ENCODE measurements at places on chromosomes 6 and 20. TPM values are rescaled to one million over a fixed set of nuclear protein-coding genes. Genes with fewer than 3 reads are reported as not detected.

MCCD1 gene
- not detected for total RNA-seq

BTN3A1 gene
- 32.1 TPM for total RNA-seq

MYCT1 gene
- 6.8 TPM for total RNA-seq

TUBB2B gene
- 24.5 TPM for total RNA-seq

LKAAEAR1 gene
- not detected for total RNA-seq

NR2E1 gene
- total RNA-seq, result not detected

LBP gene
- 0.55 TPM for total RNA-seq

PERP gene
- total RNA-seq, result 99.6 TPM

DNA sequence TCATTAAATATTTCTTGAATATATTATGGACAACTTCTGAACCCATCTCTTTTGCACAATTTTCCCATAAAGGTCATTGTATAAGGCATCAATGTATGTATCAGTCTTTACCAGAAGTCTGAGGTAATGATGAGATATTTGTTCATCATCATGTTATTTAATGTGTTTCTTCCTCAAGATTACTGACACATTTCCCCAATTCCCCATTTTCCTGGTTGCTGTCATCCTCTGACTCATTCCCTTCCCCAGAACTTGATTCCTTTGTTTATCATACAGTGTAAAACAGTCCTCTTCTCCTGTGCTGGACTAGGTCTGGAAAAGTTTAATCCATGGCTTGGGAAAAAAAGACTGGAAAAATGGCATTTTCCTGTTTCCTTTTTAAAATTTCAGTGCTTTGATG is 107.9 kb upstream of the FLRT3 start:
- DNase-seq, result no peak

GRCh38 chr20:51715856-51716185 is 52.4 kb downstream of the ATP9A start:
- no peak for DNase-seq

DNA sequence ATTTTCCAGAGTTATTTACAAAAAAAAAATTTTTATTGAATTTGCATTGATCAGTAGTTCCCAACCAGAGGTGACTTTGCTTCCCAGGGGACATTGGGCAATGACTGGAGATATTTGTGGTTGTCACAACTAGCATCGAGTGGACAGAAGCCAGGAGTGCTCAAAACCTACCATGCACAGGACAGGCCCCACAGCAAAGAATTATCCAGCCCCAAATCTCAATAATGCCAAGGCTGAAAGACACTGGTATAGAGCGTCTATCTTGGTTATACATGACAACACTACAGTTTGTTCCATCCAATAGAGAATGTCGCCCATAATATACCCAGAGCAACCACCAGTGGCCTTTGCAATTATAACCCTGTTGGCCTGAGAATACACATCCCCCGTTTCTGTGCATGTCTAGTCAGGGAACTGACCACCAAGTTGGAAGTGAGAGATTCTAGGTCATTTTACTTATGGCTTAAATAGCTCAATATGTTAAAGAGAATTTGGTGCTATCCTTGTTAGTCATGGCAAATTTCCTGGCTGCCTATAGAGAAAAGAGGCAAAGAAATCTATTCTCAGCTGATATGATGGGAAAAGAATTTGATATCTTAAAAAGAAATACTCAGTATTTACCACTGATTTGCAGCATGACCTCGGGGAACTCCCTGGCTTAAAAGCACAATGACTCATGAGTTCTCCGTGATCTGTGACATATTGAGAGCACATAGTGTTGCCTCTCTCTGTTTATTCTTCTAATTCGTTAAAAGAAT is 76.0 kb upstream of the ADTRP start:
- no peak for DNase-seq

- no peak for DNase-seq
These were observed 59.8 kb upstream of the DEK start for GRCh38 chr6:18323935-18324705.

DNA sequence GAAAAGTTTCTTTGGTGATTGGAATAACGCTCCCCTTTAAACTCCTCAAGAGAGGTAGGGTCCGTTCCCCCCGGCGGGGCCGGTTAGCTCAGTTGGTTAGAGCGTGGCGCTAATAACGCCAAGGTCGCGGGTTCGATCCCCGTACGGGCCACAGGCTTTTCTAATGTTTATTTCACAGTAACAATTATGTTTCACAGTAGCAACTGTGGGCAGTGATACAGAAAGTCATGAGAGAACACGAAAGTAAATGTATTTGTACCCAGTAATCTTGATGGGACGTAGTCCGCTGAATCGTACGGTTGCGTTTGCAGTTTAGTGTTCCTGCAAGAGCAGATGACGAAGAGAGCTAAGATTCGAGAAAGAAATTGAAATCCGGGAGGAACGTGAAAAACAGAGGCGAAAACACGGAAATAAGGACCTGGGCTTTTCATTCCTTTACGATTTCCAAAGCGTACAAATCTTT is 505.5 kb downstream of the PRIM2 start:
- no peak for DNase-seq

DNA sequence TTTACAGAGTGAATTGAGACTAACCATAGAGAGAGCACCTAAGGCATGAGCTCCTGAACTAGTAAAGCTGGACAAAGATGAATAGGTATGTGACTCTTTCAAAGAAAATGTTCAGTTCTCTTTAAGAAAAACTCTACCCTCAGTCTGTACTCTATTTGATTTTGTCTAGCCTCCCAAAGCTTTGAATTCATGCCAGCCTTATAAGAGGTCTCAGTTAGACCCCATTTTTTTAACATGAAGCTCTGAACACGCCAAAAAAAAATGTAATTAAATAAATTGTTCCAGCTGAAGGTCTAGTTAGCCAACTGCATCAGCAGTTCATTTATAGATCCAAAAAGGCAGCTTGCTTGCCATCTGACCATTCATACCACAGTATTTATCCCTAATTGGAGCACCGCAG is 71.6 kb downstream of the COL9A1 start:
- no peak for DNase-seq

- DNase-seq, result no peak
These were observed 97.6 kb downstream of the FAM50B start for GRCh38 chr6:3946778-3947177.

DNA sequence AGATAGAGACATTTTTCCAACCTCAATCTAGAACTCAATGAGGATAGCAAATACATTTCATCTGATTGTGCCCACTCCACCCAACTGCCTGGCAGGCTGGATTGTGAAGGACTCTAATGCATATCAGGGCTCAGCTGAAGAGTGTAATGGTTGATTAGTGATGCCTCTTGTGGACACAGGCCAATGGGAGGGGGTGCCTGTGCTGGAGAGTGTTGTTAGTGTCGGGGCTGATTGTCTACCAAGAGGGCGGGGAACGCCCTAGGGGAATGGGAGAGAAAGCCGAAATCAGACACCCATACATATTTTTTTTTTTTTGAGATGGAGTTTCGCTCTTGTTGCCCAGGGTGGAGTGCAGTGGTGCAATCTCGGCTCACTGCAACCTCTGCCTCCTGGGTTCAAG is 103.7 kb upstream of the SALL4 start:
- no peak for DNase-seq

- no peak for DNase-seq
These were observed 706 bp downstream of the DDO start for GRCh38 chr6:110414669-110415068.

- peak; percentile 29 for DNase-seq
These were observed 44.9 kb downstream of the SNAI1 start for GRCh38 chr20:50027611-50028105.

GRCh38 chr6:56732517-56732916 is 89.8 kb upstream of the DST start:
- no peak for DNase-seq

GRCh38 chr20:50731930-50732690 is 730 bp downstream of the PARD6B start:
- DNase-seq, result no peak

DNA sequence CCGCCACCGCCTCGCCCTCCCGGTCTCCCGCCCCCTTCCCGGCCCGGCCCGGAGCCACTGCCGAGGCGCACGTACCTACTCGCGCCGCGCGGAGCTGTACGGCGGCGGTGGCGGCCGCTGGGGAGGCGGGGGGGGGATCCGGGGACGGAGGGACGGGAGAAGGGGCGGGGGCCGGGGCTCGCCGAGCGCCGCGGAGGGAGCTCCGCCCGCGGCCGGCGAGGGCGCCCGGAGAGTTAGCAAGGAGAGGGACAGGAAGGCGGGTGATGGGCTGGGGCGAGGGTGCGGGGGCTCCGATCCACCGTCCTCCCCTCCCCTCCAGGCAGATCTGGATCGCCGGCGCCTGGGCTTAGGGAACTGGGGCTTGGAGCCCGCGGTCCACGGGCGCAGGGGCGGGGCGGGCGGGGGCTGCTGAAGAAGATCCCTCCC is 548 bp upstream of the TMEM74B start:
- no peak for DNase-seq

- no peak for DNase-seq
These were observed 151.2 kb downstream of the ERMARD start for GRCh38 chr6:169902604-169903003.

DNA sequence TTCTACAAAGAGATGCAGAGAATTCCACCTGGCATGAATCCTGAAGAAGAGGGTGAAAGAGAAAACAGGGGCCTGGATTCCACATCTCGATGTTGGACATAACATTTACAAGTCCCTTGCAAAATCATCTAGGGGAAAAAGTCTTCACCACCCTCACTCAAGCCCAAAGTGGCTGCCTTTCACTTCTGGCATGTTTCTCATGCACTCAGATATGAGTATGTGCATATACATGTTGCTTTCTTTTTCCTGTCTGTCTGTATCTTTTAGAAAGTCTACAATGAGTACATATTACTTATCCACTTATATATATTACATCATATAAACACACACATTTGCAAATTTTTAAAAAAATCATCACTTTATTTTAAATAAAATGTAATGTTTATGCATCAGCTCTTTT is 159.3 kb downstream of the KIF6 start:
- DNase-seq, result no peak

DNA sequence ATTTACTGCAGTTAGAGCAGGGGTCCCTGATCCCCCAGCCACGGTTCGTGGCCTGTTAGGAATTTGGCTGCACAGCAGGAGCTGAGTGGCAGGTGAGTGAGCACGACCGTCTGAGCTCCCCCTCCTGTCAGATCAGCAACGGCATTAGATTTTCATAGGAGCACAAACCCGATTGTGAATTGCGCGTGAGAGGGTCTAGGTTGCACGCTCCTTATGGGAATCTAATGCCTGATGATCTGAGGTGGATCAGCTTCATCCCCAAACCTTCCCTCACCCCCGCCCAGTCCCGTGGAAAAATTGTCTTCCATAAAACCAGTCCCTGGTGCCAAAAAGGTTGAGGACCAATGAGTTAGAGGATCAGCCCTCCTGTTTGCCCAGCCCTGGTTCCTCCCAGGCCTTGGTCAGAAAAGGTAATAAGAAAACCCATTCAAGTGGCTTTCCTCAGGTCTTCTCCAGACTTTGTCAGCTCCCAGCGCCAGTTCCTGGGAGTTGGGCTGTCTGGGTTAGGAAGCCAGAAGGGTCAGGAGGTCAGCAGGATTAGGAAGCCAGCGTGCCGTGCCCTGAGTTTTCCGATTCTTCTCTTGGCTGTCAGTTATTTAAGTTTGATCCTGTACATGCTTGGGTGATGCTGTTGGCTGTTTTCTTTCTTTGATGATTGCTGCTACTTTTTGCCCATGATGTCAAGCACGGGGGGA is 139.9 kb upstream of the PMEPA1 start:
- no peak for DNase-seq

DNA sequence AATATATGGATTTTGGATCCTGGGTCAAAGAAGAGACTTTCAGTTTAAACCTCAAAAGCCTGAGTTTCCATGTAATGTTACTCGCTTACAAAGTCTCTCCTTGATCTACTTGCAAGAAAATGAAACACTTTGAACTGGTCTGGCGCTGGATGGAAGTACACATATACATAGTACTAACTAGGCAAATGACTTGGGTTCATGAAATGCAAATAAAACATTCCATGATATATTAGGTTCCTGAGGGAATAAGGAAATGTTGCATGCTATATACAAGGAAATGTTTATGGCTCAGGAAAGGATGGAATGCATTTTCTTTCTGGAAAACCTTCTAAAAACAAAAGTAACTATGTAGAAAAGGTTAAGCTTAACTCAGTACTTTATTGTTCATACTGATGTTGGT is 11.4 kb upstream of the TXLNB start:
- DNase-seq, result no peak

DNA sequence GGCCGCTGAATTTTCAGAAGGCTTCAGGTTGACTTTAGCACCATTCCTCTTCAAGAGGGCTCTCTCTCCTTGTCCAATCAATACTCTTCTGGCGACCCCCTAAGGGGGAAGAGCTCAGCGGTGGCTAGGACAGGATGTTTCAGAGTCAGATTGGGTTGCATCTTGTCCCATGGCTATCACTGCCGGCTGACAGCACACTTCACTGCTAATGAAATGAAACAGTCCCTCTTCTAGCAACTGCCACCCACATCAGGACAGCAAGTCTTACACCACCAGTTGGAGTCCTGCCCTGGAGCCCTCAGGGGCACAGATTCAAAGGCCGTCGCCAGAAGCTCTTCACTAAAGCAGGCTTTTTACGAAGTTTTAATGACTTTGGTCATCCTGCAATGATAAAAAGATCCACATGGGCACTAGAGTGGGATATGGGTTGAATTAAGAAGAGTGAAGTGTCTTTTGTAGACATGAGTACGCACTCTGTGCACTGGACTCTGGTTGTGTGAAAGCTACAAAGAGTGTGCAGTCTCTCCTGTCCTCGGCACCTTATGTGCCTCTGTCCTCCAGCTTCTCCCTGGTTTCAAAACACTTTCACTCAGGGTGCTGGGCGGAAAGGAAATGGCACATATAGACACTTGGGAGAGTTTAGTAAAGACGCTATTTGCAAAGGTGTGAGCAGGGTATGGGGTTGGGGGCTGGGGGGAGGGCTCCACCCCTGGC is 66.1 kb upstream of the SLC22A16 start:
- DNase-seq, result no peak

- DNase-seq, result no peak
These were observed 22.0 kb upstream of the ABCC10 start for GRCh38 chr6:43405354-43405753.

- DNase-seq, result peak; percentile 70
These were observed 454.3 kb upstream of the SPTLC3 start for GRCh38 chr20:12554426-12554825.

GRCh38 chr20:20603339-20603990 is 109.0 kb downstream of the RALGAPA2 start:
- no peak for DNase-seq

GRCh38 chr20:21174516-21175239 is 48.8 kb downstream of the KIZ start:
- no peak for DNase-seq

GRCh38 chr6:104858642-104859041 is 1.1 kb downstream of the HACE1 start:
- no peak for DNase-seq

- no peak for DNase-seq
These were observed 408.6 kb upstream of the ADGRB3 start for GRCh38 chr6:68226460-68226859.

- no peak for DNase-seq
These were observed 50.0 kb upstream of the DST start for GRCh38 chr6:56692523-56693245.

DNA sequence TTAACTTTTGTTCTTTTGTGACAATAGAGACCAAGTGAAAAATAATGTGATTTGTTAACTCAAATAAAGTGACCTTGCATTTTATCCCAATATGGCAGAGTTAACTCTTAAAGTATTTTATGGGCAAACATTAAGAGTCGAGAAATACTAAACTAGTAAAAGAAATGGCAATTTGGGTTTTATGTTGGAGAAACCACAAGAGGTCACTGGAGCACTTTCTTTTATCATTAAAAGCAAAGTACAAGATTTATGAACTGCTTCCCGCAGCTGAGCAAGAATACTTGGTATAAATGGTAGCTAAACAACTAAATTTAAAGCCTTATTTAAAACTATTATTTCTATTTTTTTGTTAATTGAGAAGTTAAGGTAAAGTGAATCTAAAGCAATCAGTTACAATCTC is 33.5 kb upstream of the MCM9 start:
- no peak for DNase-seq

All from mucosa of gallbladder (tissue), 1 donor.